ENCODE measurements at places on chromosomes 7 and 10.

GRCh38 chr7:7122033-7122478 lies 60.3 kb upstream of the C1GALT1 start:
- no peak for DNase-seq

DNA sequence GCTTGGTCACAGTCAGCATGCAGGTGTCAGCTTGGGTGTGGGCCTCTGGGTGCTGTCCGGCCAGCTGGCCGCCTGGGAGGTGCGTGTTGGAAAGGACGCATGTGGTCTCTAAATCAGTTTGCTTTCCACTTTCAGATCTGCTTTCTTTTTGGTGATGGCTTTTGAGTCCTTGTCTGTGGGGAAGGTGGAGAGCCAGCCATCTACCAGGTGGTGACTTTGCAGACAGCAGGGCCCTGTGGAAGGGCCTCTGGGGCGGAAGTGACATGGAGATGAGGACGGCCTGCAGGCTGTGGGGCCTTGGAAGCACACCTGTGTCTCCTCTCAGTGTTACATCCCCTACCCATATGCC lies 59.4 kb downstream of the WDR37 start:
- DNase-seq = no peak

GRCh38 chr10:4733150-4733842 lies 92.7 kb upstream of the AKR1E2 start:
- no peak for DNase-seq

DNA sequence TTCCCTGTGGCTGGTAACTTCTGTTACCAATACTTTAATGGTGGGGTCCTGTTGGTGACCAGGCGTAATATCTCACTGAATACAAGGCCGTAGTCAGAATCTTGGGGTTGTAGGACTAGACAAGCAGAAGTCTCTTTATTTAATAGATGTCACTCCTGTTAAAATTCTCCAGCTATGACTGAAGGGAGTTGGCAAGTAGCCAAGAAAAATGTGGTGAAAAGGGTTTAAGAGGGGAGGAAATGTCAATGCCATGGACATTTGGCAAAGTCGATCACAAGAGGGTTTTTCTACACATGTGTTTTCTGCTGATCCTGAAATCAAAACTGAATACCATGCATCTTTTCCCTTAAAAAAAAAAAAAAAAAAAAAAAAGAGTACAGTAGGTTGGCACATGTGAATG lies 533.5 kb downstream of the AUTS2 start:
- no peak for DNase-seq

DNA sequence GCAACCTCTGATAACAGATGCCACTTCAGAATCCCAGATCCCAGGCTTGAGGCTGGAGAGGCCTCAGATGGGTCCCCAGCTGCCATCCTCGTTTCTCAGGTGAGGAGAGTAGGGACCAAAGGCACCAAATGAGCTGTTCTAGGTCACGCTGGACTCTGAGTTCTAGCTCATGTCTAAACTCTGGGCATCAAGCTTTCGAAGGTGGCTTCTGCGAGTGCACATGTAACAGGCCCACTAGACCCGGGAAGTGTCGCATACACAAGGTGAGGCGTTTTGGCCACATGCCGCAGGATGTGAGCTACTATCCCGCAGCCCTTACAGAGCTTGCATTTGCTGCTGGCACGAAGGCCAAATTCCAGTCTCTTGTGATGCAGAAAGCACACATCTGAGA lies 355.1 kb upstream of the SHH start:
- DNase-seq = no peak

DNA sequence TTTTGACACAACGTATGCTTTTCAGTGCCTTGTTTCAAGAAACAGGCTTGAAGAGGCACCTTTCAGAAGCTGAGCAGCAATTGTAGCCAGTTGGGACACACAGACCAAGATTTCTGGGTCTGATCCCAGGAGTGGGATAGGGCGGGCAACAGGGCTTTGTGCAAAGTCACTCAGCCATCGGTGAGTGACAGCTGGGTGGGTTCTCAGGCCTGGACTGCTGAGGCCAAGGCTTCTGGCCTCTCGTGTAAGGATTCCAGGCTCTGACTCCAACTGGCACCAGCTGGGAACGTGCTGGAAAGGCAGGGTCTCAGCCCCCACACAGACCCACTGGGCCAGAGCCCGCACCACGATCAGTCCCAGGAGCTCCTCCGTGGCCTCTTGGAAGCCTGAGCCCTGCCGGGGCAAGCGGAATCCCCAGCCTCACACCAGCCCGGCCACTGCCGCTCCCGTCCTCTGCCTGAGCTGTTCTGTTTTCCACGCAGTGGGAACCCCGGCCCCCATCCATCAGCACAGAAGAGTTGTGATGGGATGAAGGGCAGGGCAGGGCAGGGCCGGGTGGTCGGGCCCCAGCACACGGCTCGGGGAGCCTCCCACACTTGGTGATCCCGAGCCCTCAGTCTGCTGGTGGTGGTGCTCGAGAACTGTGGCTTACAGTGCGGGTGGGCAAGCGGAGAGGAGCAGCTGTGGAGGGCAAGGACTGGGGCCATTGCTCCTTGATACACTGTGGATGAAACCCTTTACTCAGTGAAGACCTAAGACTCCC lies 46.8 kb downstream of the VIPR2 start:
- DNase-seq = no peak

DNA sequence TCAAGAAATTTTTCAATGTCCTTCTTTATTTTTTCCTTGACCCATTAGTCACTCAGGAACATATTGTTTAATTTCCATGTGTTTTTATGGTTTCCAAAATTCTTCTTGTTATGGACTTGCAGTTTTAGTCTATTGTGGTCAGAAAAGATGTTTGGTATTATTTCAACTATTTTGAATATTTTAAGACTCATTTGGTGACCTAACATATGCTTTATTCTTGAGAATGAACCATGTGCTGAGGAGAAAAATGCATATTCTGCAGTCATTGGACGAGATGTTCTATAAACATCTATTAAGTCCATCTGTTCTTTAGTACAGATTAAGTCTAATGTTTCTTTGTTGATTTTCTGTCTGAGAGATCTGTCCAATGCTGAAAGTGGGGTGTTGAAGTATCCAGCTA lies 42.3 kb upstream of the MDFIC start:
- DNase-seq = no peak

DNA sequence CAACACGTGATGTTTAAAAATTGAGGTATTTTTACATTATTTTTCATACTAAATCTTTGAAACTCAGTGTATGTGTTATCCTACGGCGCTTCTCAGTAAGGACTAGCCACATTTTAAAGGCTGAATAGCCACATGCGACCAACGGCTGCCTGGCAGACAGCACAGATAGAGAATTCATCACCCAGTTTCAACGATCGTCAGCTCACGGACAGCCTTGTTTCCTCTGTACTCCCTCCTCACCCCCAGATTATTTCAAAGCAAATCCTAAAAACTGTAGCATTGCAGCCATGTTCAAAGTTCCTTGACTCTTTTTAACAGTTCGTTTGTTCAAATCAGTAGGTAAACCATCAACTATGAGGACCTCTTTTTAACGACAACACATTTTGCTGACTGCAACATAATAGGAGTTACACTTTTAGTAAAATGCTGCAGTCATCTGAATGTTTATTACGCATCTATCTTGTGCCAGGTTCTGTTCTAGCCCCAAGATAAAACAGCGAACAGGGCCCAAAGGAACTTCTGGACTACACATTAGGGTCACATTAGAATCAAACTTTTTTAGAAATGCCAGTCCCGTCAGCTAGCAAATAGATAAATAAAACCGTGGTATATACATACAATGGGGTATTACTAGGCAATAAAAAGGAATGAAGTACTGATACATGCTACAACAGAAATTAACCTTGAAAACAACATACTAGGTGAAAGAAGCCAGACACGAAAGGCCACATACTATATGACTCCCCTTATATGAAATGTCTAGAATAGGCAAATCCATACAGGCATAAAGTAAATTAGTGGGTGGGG lies 5.7 kb downstream of the OSBPL3 start:
- DNase-seq = no peak

GRCh38 chr7:73871163-73872011 lies 10.4 kb downstream of the TMEM270 start:
- no peak for DNase-seq

GRCh38 chr7:69438584-69439412 lies 159.5 kb upstream of the AUTS2 start:
- DNase-seq = no peak

GRCh38 chr10:44803862-44804261 lies 107.3 kb upstream of the TMEM72 start:
- no peak for DNase-seq

GRCh38 chr10:61475449-61475873 lies 22.3 kb upstream of the TMEM26 start:
- DNase-seq = no peak

GRCh38 chr7:4931943-4932342 lies 27.0 kb downstream of the MMD2 start:
- no peak for DNase-seq

- DNase-seq = no peak
Measured at GRCh38 chr10:23203369-23204325, 11.5 kb downstream of the PTF1A start.

DNA sequence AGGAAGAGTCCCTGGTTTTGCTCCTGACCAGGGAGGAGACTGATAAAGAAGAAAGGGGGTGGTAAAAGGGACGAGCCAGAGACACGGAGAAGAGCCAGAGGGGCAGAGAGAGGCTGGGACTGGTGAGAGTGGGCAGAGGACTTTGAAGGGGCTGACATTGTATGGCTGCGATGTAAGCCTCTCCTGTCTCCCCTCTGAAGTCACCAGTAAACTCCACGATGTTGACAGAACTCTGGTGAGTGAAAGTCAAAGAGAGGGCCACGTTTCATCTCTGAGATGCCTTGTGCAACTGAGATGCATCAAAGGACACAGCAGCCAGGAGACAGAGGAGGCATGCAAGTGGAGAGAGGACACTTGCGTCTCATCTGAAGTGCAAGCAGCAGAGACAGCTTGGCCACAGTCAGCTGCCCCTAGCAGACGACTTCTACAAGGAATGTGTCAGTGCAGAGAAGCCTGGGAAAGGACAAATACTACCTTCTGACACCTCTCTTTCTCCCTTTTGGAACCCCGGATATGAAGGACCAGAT lies 54.3 kb downstream of the SMKR1 start:
- DNase-seq = no peak

DNA sequence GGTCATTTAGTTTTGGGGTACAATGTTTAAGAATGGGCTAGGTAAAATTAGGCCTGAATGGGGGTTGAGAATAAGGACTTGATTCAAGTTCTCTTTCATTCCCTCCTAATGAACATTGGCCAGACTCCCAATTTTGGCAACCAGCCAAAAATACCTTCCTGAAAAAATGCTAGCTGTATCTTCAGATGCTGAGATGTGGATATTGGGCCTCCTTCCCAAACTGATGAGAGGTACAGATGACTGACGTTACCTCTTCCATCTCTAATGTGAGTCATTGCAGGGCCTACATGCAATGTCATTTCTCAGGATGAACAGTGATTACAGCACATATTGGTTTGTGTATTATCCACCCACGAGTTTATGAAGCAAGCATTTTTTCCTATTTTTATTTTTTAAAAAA lies 151.6 kb downstream of the SND1 start:
- DNase-seq = no peak

DNA sequence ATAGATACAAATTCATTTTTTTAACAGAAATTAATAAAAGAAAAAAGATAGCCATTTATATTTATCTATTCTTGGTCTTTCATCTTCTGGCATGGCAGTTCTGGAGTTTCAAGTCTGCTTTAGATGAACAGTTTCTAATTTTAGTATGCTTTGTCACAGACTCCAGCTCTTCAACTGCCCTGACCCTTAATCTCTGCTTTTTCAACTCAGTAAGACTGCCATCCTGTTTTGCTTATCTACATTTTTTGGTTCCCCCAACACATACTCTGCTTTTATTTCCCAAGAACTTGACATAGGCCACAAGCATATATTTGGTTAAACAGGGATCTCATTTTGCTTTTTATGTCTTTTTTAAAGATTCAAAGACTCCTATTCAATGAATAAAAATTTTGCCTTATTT lies 309.3 kb upstream of the KCND2 start:
- no peak for DNase-seq

- DNase-seq = no peak
Measured at GRCh38 chr10:26697922-26698608, 564 bp downstream of the PDSS1 start.

GRCh38 chr7:127512663-127513062 lies 72.7 kb downstream of the GCC1 start:
- DNase-seq = no peak

GRCh38 chr7:98539865-98540264 lies 77.2 kb upstream of the NPTX2 start:
- no peak for DNase-seq

GRCh38 chr7:84264396-84264795 lies 69.8 kb upstream of the SEMA3A start:
- no peak for DNase-seq

DNA sequence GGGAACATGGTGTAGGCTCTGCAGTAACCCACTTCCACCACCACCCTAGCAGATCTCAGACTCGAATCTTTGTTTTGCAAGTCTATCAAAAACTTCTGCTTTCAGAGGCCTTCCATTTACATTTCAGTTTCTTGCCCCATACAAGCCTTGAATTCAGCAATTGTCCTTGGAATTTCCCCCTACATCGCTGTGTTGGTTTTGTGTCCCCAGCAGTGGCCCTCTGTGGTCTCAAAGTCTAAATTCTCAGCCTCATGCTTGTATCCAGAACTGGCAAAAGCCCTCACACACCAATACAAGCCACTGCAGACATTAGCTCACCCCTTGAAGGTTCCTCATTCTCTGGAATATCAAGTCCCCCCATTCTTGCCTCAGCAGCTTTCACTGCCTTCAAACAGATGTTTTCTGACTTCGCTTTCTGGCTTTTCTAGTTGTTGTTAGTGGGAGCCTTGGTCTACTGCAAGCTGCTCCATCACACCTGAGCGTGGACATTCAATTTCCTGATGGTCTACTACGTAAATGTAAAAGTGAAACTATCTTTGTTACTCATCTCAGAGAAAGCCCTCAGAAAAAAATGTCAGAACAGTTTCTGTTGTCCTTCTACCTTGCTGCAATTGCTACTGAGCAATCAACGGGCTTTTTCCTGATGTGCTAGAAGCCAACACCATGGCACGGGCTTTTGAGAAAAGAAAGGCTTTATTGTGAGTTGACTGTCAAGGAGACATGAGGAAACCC lies 1.8 kb upstream of the NUB1 start:
- peak; percentile 22 for DNase-seq

- no peak for DNase-seq
Measured at GRCh38 chr10:66747451-66747850, 178.4 kb upstream of the LRRTM3 start.

- no peak for DNase-seq
Measured at GRCh38 chr7:25385506-25386136, 157.3 kb upstream of the NPVF start.

DNA sequence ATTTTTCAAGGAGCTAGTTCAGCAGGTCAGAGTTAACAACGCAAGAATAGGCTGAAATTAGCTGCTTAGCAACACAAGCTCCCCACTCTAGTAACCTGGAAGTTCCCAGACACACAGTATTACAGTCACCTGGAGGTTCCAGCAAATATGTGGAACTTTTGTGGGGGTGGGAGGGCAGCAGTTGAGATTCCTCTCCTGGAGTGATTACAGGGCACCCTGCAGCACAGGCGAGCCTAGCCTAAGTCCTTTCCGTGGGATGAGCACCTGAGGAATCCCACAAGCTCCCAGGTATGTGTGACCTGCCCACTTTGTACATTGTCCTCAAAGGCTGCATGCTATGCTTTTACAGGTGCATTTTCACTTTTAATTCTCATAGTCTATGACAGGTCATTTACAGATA lies 13.6 kb downstream of the TPK1 start:
- DNase-seq = no peak

GRCh38 chr10:21015851-21016250 lies 118.7 kb upstream of the NEBL start:
- DNase-seq = no peak
